ENCODE measurements at places on chromosomes 4 and X.
A peak's percentile ranks its signal among the peaks of the same experiment; 100 is the strongest.

DNA sequence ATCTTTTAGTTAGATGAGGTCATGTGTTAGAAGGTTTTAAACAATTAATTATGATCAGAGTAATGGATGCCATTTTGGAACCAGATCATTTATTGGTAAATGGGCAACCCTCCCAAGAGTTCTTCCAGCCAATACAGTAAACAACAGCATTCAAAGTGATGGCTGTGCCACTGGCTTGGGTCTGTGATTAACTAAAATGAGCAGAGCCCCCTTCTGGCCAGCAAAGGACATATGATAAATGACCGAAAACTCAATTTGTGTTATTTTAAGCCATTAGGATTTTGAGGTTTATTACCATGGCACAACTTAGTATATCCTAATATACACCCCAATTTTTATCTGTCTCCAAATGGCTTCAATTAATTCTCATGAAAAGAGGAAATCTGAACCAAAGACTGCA, 90.8 kb upstream of the NPFFR2 start:
- DNase-seq: no peak

GRCh38 chr4:2583517-2583916, 47.1 kb downstream of the FAM193A start:
- no peak for DNase-seq

- no peak for DNase-seq
Measured at GRCh38 chr4:155532373-155533085, 134.1 kb upstream of the GUCY1A1 start.

DNA sequence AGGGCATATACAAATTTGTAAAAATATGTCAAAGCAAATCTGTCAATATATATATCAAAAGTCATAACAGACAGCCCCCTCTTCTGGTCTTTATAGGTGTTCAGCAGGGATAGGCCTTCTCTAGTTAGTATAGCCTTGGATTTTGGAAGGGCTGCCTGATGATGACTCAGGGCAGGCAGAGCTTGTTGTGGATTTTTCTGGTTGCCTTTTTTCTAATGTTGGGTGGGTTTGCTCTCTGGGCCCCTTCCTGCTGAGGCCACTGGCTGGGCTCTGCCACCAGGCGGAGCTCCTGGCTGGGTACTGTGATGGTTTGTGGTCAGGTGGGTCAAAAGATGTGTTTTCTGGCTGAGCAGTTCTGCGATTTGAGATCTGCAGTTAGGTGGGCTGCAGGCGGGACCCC, 294.2 kb downstream of the GRIA2 start:
- DNase-seq: no peak

DNA sequence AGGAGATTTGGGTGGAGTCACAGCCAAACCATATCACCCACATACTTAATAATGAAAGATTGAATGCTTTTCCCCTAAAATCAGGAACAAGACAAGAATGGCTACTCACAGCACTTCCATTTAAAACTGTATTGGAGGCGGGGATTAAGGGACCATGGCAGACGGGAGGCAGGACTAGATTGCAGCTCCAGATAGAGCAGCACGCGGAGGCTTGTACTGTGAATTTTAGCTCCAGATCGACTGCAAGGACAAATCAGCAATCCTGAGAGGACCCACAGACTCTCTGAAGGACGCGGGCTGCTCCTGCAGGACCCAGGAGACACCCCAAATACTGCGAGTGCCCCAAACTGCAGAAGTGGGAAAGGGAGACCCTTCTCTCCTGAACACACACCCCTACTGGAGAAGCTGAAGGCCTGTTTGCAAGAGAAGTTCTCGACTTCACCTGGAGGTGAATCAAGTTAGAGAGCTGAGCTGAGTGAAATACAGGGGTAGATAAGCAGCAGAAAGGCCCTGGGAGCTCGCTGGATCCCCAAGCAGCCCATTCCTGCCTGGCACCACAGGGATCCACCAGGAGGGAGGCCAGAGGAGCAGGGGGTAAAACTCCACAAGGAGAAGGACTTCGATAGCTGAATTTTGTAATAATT, 207.4 kb upstream of the INTU start:
- DNase-seq: no peak

DNA sequence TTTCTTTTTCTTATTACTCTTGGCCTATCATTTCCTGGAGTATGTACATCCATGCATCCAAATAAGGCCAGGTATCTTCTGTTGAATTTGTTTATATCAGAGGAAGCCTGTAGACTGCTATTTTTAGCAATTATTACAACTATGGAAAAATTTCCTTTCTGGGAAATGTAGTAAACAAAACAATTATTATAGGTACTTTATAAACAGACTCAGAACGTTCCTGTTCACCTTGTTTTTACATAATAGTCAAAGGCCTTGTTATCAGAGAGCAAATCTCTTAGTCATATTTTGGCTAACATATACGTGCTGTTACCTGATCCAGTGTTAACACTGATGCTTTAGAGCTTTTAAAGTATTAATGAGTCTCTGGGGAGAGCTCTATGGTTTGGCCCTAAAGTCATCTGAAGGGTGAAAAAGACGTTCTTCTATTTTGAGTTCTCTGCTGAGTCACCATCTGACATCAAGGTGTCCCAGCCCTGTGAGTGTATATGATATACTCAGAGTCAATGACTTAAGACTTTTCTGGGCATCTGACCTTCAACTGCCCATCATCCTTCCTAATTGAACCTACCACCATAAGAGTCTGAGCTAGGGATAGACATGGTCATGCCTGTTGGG, 7.3 kb downstream of the SPARCL1 start:
- peak; percentile 66 for DNase-seq

DNA sequence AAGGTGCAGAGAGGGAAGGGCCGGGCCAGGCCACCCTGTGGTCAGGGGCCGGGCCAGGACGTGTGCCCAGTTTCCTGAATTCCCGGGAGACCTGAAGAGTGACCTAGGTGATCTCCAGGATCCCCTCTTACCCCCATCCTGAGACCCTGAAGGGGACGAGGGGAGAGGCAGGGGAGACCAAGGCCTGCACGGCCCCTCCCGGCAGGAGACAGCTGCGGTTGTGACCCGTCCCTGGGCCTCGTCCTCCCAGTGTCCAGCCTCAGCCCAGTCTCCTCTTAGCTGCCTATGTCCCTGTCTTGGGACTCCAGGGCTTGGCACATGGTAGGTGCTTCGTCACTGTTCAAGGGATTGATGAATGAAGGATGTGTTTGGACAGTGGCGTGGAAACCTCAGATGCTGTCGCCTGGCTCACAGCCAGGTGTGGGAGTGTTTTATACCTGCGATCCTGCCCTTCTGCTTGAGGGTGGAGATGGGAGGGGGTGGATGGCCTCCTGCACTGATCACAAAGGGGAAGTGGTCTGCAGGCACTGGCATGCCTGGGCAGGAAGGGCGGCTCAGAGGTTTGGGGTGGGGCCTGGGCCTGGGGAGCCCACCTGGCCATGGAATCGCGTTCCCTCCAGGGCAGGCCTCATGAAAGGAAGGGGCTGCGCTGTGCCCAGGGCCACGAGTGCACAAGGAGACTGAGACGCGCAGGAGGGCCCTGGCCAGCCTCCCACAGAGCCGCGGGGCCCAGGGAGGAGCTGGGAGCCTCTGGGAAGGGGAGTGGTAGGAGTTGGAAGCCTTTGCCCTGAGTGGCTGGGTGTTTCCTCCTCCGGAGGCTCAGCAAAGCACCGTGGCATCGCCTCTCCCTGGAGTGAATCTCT, 6.9 kb downstream of the SH3TC1 start:
- peak; percentile 83 for DNase-seq

DNA sequence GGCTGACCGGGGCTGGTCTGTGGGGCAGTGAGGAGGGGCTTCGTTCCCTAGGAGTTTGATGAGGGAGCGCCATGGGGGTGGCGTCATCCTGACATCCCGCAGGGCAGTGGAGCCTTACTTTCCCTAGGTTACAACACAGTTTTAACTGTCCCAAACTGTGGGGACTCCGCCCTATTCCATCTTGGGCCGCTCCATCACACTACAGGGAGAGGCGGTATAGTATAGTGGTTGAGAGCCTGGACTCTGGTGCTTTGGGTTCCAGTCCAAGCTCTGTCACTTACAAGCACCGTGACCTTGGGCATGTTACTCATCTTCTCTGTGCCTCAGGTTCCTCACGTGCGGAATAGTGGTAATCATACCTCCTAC, 44.2 kb downstream of the ZNF185 start:
- no peak for DNase-seq

- no peak for DNase-seq
Measured at GRCh38 chrX:15465896-15466651, 27.1 kb downstream of the PIR start.

DNA sequence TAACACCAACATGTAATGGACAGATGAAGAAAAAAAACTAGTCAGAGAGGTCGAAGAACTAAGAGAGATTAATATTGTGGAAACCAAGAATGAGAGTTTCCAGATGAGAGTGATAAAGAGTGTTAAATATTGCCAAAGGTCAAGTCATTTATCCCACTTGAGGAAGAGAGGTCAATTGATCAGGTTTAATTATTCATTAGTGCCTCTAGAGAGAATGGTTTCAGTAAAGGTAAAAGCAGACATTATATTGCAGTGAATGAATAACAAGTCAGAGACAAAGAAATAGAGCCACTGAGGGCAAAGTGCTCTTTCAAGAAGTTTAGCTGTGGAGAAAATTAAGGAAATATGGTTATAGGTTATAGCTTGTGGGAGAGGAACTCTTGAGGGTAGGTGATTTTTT, 263.1 kb downstream of the GUCY2F start:
- DNase-seq: no peak
